ENCODE measurements at places on chromosomes 7 and 10.

GRCh38 chr7:146565872-146566271 is 449.3 kb downstream of the CNTNAP2 start:
- DNase-seq, result no peak

- DNase-seq, result no peak
Measured at GRCh38 chr10:76116523-76116922, 685.1 kb downstream of the LRMDA start.

- no peak for DNase-seq
Measured at GRCh38 chr7:1732072-1732471, 62.0 kb downstream of the ELFN1 start.

DNA sequence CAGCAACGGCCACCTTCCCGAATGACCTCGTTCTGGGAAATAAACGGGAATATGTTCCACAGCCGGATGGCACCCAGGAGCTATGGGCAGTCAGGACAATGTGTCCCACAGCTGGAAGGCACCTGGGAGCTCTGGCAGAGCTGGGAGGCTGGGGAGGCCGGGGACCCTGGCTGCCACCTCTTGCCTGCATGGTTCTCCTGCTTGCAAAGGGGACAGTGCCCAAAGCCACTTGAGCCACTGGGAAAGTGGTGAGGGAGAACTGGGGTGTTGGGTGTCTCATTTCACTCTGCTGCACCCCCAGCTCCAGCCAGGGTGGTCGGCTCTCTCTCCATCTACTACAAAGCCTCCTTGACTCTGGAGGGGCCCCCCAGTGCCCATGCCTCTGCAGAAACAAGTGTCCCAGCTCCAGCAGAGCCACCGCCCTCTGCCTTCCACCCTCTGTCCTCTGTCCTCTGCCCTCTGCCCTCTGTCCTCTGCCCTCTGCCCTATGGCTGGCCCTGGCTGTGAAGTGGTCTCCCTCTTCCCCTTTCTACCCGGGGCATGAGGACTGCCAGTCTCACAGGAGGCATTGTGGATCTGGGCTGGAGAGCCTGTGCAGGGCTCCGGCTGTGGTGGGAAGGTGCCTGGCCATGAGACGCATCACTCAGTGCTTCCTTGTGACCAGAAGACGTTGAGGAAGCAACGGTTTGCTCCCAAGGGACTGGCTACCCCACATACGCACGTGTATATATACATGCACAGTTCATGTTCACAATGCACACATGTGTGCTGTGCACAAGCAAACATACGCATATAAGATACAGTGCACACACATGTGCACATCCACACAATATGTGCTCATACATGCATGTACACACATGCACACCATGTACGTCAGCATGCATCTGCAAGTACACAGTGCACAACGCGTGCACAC is 21.5 kb upstream of the INPP5A start:
- DNase-seq, result no peak

- no peak for DNase-seq
Measured at GRCh38 chr7:44377681-44378421, 52.5 kb upstream of the CAMK2B start.

GRCh38 chr7:94612661-94613060 is 43.3 kb downstream of the SGCE start:
- no peak for DNase-seq

DNA sequence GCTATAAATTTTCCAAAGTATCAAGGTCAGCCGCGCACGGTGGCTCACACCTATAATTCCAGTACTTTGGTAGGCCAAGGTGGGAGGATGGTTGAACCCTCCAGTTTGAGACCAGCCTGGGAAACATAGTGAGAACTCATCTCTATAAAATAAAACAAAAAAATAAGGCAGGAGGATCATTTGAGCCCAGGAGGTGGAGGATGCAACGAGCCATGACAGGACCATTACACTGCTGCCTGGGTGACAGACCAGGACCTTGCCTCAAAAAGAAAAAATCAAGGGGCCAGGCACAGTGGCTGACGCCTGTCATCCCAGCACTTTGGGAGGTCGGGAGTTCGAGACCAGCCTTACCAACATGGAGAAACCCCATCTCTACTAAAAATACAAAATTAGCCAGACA is 60.3 kb downstream of the ABI1 start:
- DNase-seq, result no peak

DNA sequence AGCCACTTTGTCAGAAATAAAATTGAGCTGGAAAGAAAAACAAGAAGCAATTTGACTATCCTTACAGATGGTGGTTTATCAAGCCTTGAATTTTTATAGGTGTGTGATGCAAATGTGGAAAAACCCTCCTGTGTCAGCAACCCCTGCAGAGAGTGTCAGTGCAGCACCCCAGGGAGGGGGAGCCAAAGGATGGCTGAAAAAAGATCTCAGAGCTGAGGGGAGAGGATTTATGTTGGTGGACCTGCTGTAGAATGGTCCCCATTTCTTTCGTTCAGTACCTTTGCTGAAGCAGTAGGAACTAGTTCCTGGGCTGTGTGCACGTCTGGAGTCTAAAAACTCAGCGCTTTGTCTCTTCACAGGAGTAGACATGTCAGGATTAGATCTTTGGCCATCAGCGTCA is 239.0 kb downstream of the PHTF2 start:
- no peak for DNase-seq

GRCh38 chr10:48343106-48343505 is 36.6 kb downstream of the MAPK8 start:
- DNase-seq, result no peak

GRCh38 chr7:14714161-14714728 is 188.3 kb downstream of the DGKB start:
- no peak for DNase-seq

GRCh38 chr10:34739915-34740314 is 75.2 kb downstream of the PARD3 start:
- no peak for DNase-seq

GRCh38 chr7:65225422-65226006 is 148.1 kb upstream of the ZNF92 start:
- DNase-seq, result no peak

Measured in T-helper 1 cell (primary cell).